Renal pelvis (tissue), 12 donors: ENCODE measurements at places on chromosomes 7 and 10.

DNA sequence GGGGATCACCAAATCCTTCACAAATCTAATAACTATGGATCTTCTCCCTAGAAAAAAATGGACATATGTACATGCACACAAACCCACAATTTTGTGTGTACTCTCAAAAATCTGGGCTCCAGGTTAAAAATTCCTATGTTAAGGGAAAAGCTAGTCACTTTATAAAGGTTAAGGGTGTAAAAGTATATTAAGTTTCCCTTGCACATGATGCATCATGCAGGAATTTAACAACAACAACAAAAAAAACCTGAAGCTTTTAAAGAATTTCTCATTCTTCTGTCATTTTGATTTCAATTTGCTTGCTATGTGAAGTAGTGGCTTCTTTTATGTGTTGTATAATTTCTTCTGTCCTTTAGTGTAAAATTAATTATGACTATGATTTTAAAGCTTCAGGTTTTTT is 123.7 kb downstream of the CNOT4 start:
- no peak for DNase-seq

- DNase-seq = no peak
Observed at GRCh38 chr7:157047148-157047547, 36.7 kb upstream of the MNX1 start.

DNA sequence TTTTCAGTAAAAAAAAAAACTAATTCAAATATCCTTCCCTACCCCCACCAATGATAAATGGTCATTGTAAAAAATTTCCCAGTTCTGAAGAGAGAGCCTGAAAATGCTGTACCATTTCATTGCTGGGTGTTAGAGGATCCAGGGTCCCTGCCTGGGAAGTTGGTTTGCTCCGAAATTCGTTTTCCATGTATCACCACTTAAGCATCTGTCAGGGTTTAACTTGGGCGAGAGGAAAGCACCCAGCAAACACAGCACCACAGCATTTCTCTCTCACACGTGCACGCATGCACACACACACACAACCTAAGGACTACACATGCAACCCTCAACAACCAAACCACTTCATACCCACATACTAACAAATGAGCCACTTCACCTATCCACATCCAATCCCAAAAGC is 42.1 kb upstream of the EMX2 start:
- no peak for DNase-seq

GRCh38 chr10:131651674-131652437 is 249.0 kb upstream of the PPP2R2D start:
- DNase-seq = no peak
